ENCODE measurements at places on chromosomes 7 and 10.

- DNase-seq: peak; percentile 71
These were observed 449.6 kb downstream of the GRM8 start for GRCh38 chr7:126803060-126803665.

- DNase-seq: no peak
These were observed 257.2 kb upstream of the GLI3 start for GRCh38 chr7:42494199-42494710.

DNA sequence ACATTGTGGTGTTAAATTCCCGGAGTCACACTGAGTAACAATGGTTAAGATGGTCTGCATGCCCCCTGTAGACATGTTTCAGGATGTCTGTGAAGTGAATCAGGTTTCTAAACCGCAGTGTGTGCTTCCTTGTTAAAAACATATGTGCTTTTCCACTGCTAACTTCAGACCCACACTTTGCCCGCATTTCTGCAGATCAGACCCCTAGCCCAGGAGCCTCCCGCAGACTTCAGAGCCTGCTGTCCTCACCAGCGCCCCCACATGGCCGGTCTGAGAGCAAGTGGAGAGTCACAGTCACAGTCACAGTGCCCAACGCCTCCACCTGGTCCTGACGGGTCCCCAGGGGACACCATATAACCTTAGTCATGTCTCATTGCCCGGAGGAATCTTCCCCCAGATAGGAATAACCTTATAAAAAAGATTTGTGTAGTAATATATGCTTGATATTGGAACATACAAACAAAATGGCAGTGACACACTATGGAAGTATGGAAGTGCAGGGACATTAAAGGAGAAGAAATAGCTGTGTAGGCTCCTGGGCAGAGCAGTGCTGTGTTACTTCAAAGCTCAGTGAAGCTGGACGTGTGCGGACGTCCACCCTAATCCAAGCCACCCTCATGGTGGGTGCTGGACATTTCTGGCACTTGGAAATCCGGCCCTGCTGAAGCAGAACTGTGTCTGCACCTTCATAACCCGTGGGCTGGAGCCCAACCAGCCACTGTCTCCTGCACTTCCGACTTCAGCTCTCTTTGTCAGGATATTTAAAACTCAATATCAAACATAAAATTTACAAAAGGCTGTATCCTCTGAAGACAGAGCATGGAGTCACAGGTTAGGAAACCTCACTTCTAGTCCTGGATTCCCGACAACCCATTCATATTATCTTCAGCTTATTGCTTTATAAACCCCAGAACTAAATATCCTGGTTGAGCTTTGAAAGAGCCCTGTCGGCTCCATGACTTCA lies 29.0 kb downstream of the GSTO2 start:
- no peak for DNase-seq

GRCh38 chr7:11784769-11785536 lies 47.0 kb downstream of the THSD7A start:
- DNase-seq: no peak

DNA sequence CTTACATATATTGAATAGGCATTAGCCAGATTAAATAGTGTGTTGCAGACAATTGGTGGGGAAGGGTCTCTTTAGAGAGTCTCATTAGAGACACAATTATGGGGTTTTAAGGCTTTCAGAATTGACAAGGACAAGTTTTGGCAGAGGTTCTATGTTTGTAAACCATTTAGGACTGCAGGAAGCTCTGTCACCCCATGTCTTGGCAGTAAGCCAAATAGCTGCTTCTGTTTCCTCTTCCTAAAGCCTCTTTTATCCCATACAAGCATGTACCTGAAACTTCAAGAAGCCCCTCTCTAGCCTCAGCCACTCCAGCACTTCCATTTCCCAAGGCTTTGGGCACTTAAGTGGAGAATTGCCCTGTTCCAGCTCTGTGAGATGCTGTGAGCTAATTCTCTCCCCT lies 21.8 kb upstream of the LRRC4 start:
- no peak for DNase-seq

DNA sequence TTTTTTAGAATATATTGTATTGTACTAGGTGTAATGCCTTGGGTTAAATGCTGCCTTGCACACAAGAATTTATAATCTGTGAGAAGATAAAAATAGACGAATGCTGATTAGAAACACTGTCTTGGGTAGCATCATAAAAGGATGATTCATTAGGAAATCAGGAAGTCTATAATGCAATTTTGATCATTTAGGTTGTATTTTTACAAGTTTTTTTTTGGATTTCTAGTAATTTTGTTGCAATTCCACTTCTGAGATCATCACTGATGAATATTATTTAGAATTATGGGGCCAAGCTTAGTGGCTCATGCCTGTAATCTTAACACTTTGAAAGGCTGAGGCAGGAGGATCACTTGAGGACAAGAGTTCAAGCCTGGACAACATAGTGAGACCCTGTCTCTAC lies 29.6 kb downstream of the WBP1L start:
- DNase-seq: no peak

DNA sequence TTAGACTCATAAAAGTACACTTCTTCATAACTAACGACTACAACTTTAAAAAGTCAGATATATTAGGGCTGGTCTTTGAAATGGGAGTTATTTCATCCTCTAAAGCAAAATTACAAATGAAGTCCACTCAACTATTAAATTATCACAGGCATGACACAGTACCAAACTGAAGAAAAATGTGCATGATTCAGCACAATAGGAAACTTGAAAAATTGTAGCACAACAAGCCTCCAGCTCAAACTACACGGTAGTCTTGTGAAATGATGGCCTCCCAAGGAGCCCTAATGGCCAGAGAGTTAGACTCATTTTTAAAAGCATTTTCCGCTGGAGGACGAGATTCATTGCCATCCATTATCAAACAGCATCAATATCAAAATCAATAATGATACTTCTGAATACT lies 76.4 kb downstream of the MAGI2 start:
- DNase-seq: no peak

GRCh38 chr7:156703773-156704482 lies 63.4 kb downstream of the RNF32 start:
- no peak for DNase-seq

- no peak for DNase-seq
These were observed 175.4 kb downstream of the POU6F2 start for GRCh38 chr7:39153113-39153512.

DNA sequence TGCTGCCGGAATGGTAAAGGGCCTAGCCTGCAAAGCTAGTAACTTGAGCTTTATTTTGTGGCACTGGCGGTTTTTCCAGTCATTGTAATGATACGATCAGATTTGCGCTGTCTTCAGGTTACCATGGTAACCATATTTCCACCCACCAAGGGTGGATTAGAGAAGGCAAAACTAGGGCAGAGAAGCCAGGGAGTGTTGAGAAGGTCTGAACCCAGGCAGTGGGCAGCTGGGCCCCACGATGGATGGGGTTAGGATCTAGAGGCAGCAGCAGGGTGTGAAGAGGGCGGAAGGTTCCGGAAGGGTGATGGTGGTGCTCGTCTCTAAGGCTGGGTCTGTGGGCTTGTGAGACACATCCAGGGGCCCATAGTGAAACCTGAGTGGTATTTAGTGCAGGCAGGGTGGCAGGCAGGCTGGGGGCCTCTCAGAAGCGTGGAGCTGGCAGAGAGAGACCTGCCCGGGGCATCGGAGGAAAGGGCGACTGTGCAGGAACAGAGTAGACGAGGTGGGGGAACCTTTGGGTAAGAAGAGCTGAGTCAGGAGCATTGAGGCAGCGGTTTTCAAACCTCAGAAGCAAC lies 87.9 kb upstream of the GTF2I start:
- DNase-seq: no peak

DNA sequence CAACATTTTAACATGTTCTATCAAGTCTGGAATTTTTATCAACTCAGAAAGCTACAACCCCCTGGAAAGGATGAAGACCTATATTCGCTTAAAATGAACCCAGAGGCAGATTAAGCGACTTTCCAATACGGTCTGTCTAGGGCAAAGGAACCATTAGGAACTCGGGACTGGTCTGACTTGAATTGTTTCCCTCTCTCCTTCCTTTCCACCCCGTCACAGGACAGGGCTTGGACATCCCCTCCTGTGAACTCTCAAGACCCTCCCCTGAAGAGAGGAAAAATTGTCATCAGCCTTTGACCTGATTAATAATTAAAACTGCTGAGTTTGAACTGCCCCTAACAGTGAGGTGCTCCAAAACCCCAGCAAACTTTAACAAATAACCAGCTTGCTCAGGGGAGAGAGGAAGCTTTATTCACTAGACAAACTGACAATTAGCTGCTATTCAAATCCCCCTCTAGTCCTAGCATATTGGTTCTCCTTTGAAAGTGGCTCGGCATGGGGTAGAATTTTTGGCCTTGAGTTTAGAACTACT lies 22.6 kb upstream of the SLF2 start:
- no peak for DNase-seq

DNA sequence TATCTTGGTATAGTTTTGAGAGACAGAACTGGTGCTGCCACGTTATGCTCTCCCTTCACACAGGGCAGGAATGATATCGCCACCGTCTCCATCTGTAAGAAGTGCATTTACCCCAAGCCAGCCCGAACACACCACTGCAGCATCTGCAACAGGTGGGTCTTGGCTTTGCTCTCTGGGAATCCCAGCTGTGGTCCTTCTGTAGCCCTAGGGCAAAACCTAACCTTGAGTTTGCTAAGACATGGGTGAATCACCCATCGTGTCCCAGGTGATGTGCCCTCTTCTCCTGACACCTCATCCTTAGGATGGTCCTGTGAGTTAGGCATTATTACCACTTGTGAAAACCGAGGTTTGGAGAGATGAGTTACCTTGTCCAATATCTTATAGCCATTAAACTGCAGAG lies 6.4 kb downstream of the ZDHHC16 start:
- DNase-seq: no peak

DNA sequence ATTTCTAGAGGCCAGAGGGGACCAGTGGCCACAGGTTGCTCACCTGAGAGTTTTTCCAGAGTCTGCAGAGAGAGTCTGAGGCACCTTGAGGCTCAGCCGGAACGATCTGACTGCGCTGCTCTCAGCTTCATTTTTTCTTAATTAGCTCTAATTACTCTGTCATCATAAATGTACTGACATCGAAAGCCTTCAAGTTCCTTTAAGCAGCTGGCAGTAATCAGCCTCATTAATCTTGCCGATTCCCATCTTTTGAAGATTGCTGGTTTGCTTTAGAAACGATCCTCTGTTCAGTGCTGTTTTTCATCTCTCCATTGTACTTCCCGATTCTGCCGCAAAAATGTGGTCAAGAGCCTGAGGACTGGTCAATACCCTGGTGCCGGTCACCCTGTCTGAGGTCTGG lies 454.7 kb downstream of the TYW1 start:
- DNase-seq: no peak

GRCh38 chr10:88162852-88163251 lies 299.4 kb downstream of the PTEN start:
- no peak for DNase-seq

- DNase-seq: no peak
These were observed 48.1 kb downstream of the INSYN2A start for GRCh38 chr10:127148066-127148932.

GRCh38 chr10:118445535-118445934 lies 103.4 kb upstream of the FAM204A start:
- DNase-seq: no peak

DNA sequence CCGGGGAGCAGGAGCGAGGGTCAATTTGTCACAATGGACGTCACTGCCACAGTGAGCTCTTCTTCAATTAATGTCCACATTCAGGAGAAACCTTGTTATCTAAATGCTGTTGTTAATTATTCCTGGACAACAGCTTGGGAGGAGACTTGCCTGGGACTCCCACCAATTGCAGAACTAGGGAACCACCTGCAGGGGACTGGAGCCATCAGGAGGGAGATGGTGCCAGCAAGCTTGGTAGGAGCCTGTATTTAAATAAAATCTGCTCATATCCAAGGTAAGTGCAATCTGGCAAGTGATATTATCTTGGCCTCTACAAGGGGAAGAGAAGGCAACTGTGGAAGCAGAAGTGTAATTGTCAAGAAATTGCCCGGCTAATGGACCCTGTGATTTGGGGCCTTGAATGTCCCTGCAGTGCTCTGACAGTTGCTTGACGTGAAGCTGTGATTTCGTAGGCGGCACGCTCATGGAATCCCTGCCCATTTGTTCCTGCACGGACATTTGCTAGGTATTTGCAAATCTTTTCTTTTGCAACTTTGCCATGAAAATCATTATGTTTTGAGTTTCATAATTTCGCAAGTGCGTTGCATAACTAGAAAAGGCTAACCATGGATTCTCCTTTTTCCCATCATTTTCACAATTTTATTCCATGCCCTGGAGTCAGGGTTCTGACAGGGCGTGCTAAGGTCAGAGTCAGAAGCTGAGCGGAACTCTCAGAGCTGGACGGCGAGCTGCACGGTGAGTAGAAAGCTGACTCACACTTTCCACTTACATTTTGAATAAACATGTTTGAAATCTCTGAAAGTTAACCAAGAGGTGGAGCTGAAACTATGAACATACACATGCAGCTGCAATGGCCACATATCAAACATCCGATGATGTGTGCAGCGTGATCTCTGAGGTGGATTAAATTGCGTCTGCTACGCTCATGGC lies 84.9 kb upstream of the TCERG1L start:
- no peak for DNase-seq

GRCh38 chr7:133201470-133201869 lies 51.4 kb upstream of the EXOC4 start:
- no peak for DNase-seq

DNA sequence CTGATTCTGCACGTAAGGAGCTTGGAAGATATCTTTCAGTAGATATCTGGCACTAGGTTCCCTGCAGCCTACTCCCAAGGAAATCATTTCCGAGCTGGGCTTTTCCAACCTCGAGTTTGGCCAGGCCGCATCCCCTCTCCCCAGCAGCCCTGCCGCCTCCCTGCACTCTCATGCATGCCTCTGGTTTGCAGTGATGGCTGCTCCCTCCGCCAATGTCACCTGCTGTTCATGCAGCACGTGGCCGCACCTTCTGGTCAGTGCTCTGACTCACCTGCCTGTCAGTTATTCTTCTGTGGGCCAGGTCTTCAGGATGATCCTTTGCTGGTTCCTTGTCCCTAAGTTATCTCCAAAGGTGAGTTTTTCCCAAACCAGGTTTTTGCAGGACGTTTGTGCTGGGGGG lies 50.6 kb upstream of the RASGEF1A start:
- no peak for DNase-seq

DNA sequence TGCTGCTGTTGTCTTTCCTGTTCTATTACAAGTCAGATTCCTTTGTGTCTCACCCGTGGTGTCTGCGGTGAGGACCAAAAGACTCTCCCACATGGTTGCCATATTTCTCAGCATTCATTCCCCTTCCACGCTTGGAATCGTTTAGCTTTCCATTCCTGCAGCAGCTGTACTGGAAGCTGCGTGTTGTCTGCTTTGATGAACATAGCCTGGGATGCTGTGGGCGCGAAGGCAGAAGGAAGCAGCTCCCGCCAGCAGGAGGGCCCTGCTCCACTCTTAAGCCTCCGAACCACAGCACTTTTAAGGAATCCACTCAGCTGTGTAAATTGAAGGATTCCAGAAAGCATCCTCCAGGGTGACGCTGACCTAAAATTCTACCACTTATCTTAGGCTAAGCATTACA lies 303.6 kb upstream of the PITRM1 start:
- DNase-seq: no peak

GRCh38 chr7:7221599-7222038 lies 39.3 kb downstream of the C1GALT1 start:
- DNase-seq: no peak

GRCh38 chr7:40447345-40447744 lies 312.5 kb downstream of the SUGCT start:
- DNase-seq: no peak

GRCh38 chr7:138359870-138360559 lies 100.0 kb upstream of the TRIM24 start:
- DNase-seq: peak; percentile 85
